ENCODE measurements at places on chromosomes 1 and 21.

DNA sequence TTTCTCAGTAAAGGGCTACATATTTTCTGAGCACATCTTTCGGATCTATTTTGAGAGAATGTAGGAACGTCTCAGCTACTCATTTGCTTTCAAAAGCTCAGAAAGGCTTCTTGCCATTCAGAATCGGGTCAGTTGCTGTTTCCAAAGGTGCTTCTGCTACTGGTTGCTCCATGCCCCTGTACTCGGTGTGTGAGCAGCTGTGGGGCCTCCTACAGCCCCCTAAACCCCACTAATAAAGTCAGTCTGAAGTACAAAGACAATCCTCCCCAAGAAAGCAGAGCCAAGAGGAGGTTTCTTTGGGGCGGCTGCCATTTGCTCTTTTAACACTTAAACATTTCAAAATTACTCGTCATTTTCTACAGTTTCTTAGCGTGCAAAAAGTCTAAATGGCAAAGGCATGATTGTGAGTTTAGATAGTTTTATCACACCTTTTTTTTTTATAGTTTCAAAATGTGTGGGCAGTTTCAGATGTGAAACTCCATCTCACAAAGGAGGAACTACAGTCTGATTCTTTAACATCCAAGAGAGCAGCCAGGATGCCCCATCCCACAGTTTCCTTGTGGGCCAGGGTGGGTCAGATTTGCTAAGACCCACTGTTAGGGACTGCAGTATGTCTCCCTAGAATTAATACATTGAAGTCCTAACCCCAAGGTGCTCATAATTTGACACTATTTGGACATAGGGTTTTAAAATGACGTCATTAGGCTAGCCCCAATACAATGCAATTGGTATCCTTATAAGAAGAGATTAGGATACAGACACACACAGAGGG, 4.1 kb downstream of the RUNX1 start:
- DNase-seq, result no peak

- DNase-seq, result no peak
Observed at GRCh38 chr1:166858726-166859419, 17.2 kb downstream of the TADA1 start.

DNA sequence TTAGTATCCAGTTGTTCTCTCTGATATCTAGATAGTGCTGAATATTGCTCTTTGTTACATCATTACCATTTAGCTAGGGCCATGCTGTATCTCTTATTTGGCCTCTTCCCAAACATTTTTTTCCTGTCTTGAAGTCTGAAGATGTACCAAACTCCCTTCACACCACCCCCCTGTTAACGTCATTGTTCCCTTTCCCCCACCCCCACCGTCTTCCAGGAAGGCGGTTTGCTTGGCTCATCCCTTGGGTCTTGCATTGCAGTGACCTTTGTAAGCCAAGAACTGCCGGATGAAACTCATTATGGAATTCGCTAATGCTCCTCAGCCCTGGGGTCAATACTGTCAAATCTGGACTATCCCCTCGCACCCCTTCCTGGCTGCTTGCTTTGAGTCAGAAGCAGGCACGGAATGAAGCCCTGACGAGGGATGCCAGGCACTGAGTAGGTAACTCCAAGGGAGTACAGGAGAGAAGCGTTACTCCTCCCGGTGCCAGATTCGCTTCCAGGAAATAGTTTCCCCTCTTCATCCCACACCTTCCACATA, 283.1 kb downstream of the TM2D1 start:
- DNase-seq, result no peak

GRCh38 chr21:33640697-33641351, 717 bp downstream of the CRYZL1 start:
- no peak for DNase-seq

DNA sequence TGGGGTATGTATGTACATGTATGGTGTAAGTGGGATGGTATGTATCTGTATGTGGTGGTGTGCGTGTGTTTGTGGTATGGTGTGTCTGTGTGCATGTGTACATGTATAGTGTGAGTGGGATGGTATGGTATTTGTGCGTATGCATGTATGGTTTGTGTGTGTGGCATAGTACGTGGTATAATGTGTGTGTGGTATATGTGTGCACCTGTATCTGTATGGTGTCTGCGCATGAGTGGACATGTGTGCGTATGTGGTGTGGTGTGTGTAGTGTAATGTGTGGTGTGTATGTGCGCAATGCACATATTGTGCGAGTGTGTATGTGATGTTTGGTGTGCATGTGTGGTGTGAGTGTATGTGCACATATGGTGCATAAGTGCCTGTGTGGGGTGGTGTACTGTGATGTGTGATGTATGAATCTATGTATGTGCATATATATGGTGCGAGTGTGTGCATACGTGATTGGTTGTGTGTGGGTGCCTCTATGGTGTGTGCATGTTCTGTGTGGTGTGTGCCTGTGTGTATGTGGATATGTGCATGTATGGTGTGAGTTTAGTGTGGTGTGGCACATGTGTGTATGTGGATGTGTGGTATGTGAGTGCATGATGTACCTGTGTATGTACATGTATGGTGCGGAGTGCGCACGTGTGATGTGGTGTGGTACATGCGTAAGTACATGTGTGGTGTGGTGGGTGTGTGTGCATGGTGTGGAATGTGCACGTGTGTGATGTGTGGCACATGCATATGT, 38.8 kb downstream of the WDR4 start:
- no peak for DNase-seq

DNA sequence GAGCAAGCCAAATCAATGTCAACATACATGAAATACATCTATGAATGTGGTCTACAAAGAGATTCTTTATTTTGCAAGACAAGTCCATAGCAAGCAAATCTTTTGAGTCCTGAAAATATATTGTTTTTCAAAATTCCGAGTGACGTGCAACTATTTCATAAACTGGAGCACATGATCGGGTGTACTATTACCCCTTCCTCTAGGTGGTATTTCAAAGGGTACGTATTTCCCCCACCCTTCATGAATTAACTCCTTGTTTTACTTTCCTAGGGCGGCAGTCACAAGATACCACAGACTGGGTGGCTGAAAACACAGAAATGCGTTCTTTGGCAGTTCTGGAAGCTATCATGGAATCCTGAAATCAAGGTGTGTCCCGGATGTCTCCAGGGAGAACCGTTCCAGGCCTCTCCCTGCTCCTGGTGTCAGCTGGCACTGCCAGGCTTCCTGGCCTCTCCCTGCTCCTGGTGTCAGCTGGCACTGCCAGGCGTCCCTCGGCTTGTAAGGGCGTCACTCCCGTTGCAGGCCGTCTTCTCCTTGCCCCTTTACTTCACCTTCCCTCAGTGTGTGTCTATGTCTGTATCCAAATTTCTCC, 55.3 kb downstream of the RIPK4 start:
- no peak for DNase-seq

GRCh38 chr1:185594786-185595410, 139.3 kb upstream of the HMCN1 start:
- DNase-seq, result no peak

DNA sequence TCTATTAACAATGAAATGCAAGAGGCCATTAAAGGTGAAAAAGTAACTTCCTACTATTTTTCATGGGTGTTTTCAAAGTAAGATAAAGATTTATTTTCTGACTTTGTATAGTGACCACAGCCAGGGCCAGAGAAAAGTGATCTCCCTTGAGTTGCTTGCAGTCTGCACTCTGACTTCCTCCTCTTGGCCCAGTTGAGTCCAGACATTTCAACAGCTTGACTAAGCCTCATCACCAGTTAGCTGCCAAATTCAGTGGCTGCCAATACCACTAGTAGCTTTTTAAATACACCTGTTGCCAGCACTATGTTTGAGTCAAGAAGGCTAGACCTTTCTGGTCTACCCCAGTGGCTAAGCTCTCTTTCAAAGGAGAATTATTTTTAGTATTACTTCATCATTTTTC, 3.7 kb upstream of the NEK7 start:
- DNase-seq, result no peak

DNA sequence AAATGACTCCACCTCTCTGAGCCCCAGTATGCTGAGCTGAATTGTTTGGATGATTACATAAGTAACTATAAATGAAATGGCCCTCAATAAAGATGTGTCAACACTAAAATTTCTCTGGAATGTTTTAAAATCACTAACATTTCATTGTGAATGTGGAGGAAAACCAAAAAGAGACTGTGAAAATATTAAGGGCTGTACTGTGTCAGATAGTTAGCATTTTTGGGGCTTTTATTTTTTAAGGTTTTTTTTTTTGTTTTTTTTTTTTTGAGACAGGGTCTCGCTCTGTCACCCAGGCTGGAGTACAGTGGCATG, 6.3 kb downstream of the MYOC start:
- no peak for DNase-seq

GRCh38 chr21:44695641-44696040, 1.3 kb upstream of the KRTAP10-12 start:
- no peak for DNase-seq

GRCh38 chr1:199064971-199065370, 426.1 kb downstream of the PTPRC start:
- no peak for DNase-seq

DNA sequence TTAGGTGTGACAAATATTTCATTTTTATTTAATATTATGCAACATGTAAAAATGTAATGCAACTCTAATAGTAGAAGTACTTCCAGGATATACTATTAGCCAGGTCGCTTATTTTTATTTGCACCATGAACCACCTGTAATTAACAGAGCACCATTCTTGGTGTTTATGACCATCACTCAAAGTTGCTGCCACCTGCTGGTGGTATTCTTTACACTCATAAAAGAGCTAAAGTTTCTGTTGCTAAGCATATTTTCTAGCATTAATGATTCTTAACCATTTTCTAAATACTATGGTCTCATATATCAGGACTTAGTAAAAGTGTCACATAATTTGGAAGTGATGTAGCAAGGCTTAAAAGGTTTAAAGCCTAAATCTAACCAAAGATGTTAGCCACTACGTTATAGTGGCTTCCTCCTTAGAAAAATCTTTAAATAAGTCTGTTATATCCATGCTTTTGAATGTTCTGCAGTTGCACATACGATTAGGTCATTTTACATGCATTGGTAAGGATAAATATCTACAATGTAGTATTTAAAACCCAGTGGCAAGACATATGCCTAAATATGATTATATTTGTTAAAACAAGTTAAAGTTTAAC, 244.5 kb downstream of the NEGR1 start:
- peak; percentile 10 for DNase-seq

DNA sequence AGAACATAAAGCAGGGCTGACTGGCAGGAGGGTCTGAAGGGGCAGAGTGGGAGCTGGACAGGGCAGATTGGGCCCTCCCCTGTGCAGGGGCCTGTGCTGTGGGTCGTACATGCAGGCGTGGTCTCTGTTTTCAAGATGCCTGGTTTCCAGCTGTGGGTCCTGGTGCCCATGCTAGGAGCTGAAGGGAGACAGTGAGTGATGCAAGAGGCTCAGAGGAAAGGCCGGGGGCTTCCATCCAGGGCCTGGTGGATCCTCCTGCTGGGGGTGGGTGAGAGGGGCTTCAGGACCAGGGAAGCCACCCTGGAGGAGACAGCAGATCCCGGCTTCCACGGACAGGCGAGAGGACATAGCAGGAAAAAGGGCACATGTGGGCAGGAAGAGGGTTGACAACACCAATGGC, 349.0 kb upstream of the VAMP3 start:
- no peak for DNase-seq

DNA sequence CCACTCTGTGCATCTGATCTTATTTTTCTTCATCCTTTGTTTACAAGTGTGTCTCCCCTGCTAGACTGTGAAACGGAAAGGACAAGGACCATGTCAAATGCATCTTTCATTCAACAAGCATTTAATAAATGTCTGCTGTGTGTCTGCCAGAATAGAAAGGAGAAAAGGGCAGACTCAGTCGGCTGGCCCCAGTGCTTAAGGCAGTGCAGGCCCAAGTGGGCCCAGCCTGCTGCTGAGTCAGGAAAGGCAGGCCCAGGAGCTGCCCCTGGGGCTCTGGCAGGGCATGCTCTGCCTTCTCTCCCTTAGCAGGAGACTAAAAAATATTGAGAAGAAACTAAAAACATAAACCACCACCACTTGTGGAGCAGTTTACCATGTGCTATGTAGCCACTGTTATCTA, 38.1 kb downstream of the PLEKHA6 start:
- no peak for DNase-seq

GRCh38 chr1:247642742-247643141, 36.8 kb downstream of the OR13G1 start:
- no peak for DNase-seq

GRCh38 chr1:225626698-225627097, 26.2 kb downstream of the ENAH start:
- no peak for DNase-seq

DNA sequence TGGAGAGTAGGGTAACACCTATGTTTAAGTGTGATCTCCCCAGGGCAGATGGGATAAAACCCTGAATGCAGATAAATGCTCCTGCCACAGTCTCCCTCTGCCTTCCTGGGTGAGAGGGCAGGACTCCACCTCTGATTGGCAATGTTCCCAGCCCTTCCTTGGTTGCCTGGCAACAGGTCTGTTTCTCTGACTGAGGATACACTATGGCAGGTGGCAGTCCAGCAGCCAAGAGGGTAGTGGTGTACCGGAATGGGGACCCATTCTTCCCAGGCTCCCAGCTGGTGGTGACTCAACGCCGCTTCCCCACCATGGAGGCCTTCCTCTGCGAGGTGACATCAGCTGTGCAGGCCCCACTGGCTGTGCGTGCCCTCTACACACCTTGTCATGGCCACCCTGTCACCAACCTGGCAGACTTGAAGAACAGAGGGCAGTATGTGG, at the start of gene DCDC2B:
TSS of gene DCDC2B (plus strand) at position 199 of the 438 bp plus-strand sequence. CDS start at position 204, 5 bp downstream.
- no peak for DNase-seq

DNA sequence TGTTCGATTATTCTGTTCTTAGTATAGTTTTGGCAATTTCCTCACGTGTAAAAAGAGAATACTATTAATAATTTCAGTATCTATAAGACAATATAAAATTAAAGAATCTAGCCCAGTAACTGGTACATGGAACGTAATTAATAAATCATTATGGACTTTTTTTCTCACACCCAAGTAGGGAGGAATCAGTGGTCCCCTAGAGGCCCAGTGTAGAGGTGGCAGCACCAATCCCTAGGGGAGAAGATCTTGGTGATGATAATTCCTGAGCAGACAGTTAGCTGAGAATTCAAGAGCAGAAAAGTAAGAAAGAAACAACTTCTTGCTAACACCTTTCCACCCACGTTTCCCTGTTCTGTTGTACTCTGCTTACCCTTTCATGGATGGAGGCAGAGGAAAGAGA, 19.7 kb upstream of the SELE start:
- no peak for DNase-seq

GRCh38 chr1:39859859-39860812, 23.2 kb downstream of the TRIT1 start:
- no peak for DNase-seq

Data from right kidney (tissue), 9 donors.